Esophagus mucosa (tissue), 1 donor: ENCODE measurements at places on chromosomes 3 and 15. TPM values are rescaled to one million over a fixed set of nuclear protein-coding genes. Genes with fewer than 3 reads are reported as not detected.
A peak's percentile ranks its signal among the peaks of the same experiment; 100 is the strongest.

- ATAC-seq = no peak
Observed at GRCh38 chr3:42421818-42422796, 11.7 kb upstream of the LYZL4 start.

Gene PTPRG
- total RNA-seq = 9.2 TPM

Gene GRAMD2A
- total RNA-seq = 4.0 TPM

- ATAC-seq = peak; percentile 32
Observed at GRCh38 chr15:66763186-66764071, 61.4 kb downstream of the SMAD6 start.

Gene MNS1
- total RNA-seq = 2.4 TPM
